ENCODE measurements at places on chromosomes 6 and 20.

- DNase-seq: no peak
Observed at GRCh38 chr6:55566036-55566710, 12.8 kb downstream of the HMGCLL1 start.

DNA sequence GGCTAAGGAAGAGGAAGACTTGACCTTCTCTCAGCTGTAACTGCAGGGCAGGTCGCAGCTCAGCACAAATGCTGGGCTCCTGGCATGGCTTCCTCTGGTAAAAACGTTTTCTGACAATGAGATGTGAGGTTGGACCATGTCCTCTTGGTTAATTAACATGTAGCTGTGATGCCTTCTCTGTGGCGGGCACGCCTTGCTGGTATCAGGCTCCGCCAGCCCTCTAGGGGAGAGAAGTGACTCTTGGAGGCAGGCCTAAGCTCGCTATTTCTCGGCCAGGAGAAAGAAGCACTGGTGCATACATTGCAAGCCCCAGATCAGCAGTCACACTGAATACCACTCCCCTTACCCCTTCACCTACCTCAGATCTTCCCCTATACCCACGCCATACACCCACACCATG, 65.0 kb downstream of the QRSL1 start:
- DNase-seq: no peak

DNA sequence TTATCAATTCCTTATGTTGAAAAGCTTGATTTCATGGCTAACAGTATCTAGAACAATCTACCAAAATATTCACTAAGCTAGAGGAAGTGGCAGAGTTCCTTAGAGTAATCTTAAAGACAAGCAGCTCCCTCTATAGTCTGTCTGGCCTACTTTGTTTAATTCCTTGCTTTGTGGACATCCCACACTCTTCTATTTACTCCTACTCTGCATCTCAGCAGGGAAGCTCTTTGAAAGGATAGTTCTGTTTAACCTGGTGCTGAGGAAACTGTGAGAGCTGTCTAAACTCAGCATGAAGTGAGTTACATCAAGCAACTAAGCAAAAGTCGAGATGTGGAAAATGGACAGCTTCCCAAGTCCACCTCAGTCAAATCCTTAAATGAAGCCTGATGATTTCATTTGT, 4.3 kb downstream of the REV3L start:
- DNase-seq: no peak

GRCh38 chr6:40036186-40036585, 101.9 kb upstream of the MOCS1 start:
- no peak for DNase-seq

DNA sequence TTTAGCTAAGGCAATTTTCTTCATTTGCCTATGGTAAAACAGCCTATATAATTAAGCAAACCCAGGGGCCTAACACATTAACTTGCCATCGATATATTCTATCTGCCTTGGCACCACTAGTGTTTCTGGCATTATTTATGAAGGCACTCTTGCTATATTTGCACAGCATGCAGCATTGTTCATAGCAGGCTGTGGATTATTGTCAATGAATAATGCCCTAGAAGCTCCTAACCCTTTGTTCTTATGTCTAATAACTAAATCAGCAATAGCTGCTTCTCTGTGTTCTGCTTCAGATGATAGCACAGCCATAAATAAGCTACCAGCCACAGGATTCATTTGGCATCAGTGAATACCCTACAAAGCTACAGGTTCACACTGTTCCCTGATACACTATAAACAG, 254.8 kb upstream of the STXBP5 start:
- DNase-seq: no peak

- DNase-seq: no peak
Observed at GRCh38 chr6:74756923-74757322, 448.9 kb downstream of the COL12A1 start.

- DNase-seq: no peak
Observed at GRCh38 chr6:28947831-28948270, 24.1 kb upstream of the TRIM27 start.

- DNase-seq: no peak
Observed at GRCh38 chr6:143295932-143296331, 154.6 kb downstream of the ADAT2 start.

DNA sequence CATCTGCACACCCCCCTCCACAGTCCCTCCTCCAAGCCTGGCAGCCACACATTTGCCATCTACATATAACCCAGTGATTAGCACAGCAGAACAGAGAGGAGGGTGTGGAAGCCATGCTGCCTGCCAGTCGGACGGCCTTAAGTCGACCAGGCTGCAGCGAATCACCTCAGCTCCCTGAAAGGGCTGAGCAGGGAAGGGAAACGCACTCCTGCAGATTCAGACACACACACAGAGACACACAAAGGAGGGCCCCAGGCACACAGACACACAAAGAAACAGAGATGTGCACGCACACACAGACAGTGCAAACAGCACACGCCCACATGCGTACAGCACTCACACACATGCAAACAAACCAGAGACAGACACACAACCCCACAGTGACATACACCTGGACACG, 11.2 kb upstream of the SIRPA start:
- DNase-seq: no peak

GRCh38 chr20:47358672-47359529, 2.4 kb upstream of the ZMYND8 start:
- DNase-seq: no peak

DNA sequence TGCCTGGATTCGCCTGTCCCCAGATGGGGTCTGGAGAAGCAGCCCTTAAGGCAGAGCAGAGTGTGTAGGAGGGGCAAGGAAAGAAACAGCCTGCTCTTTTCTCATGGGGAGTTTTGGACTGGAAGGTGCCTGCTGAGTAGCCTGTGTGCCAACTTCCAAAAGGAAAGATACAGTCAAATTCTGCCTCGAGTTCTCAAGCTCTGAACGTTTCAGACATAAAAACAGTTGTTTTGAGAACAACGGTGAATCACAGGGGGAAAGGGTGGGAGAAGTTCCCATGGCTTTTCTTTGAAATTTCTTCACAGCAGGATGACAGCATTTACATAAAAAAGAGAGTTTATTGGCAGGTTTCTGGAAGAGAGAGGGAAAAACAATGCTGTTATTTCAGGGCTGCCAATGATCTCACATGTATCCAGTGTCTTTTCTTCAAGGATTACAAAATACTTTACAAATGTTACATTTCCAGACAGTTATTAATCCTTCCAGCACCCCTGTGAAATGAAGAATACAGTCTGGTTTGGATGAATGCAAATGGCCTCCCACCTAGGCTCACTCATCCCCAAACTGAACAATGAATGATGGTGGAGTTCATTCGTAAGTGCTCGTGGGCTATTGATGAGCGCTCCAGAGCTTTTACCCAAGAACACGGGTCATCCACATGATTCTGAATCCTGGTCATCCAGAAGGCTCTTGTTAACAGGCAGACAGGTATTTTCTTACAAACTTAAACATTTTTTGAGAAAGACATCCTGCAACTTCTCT, 33.8 kb upstream of the ECI2 start:
- no peak for DNase-seq

- no peak for DNase-seq
Observed at GRCh38 chr20:40746251-40746650, 57.2 kb upstream of the MAFB start.

- DNase-seq: no peak
Observed at GRCh38 chr6:89589297-89590025, 49.1 kb downstream of the LYRM2 start.

DNA sequence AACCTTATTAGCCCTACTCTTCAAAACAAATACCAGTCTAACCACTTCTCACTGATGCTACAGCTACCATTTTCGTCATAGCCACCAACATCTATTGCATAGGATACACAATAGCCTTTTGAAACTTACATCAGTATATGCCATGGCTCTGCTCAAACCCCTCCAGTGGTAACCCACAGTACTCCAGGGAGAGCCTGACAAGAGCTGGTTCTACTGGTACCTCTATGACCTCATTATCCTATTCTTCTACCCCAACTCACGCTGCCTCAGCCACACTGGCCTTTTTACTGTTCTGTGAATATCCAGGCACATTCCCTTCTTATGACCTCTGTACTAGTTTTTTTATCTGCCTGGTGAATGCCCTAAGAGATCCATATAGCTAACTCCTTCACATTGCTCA, 157.6 kb downstream of the ARHGAP18 start:
- no peak for DNase-seq

GRCh38 chr6:170345662-170346061, 39.1 kb downstream of the FAM120B start:
- DNase-seq: no peak

DNA sequence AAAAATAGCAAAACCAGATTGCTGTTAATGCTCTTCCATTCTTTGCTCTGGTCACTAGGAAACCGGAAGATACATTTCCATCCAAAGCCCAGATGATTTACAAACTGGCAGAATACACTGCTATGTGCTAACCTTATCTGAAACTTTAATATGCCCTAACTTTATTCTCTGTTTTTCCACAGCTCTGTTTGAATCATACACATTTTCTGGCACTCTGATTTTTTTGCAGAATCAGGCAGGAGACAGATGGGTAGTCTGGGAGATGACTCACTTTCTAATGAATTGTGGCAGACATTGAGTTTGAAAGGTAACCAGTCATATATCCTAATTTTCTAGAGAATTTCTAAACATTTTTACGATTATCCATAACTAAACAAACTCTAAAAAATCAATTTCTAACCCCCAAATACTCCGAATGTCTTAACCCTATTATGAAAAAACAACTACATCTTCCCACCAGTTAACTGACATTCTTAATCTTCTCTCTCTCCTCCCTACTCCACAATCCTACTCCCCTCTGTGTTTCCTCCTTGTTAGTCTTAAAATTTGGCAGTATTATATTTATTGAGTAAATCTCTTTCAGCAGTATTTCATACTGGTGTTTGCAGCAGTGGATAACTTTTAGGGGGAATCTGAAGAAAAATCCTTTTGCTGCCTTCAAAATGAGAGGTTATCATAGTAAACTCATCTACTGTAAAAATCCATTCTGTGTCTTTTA, 63.5 kb downstream of the MAN1A1 start:
- DNase-seq: no peak

- DNase-seq: no peak
Observed at GRCh38 chr6:62229231-62229630, 56.8 kb downstream of the KHDRBS2 start.

DNA sequence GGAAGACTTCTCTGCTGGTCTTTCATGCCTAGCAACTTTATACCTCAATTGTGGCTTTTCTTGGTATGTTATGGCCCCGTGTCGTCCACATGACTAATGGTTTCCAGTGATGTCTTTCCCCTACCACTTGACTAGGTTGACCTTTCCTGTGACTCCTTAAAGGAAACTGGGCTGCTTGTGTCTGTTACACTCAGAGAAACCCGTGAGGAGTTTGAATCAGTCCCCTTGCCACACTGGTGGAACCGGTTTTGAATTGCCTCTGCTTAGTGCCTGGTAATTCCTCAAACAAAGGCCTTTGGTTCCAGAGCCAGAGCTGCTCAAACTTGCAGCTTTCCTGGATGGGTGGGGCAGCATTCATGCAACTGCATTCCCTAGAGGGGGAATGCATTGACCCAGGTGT, 21.9 kb downstream of the ECT2L start:
- no peak for DNase-seq

DNA sequence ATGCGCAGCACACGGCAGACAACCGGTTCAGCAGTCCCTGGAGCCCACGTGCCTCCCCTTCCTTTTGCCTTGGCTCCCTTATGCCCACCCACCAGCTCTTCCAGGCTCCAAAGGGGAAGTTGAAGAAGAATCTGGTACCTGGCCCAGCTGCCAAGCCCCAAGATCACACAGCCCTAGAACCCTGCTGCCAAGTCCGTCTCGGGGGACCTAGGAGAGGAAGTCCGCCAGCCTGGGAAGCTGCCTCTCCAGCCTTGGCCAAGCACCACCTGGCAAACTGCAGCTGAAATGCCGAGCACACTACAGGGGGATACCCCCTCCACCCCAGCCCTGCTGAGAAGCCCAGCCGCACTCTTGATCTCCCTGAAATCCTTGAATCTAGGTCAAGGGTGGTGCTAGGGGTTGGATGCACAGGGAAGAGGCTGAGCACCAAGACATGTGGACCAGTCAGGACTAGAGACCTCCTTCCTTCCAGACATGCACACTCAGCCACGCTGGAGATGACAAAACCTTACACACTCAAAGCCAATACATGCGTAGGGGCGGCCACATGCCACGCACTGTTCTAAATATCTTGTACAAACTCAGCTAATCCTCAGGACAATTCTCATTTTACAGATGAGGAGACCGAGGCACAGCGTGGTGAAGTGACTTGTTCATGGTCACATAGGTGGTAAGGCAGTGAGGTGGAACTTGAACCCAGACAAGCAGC, 124.1 kb downstream of the PREX1 start:
- no peak for DNase-seq

DNA sequence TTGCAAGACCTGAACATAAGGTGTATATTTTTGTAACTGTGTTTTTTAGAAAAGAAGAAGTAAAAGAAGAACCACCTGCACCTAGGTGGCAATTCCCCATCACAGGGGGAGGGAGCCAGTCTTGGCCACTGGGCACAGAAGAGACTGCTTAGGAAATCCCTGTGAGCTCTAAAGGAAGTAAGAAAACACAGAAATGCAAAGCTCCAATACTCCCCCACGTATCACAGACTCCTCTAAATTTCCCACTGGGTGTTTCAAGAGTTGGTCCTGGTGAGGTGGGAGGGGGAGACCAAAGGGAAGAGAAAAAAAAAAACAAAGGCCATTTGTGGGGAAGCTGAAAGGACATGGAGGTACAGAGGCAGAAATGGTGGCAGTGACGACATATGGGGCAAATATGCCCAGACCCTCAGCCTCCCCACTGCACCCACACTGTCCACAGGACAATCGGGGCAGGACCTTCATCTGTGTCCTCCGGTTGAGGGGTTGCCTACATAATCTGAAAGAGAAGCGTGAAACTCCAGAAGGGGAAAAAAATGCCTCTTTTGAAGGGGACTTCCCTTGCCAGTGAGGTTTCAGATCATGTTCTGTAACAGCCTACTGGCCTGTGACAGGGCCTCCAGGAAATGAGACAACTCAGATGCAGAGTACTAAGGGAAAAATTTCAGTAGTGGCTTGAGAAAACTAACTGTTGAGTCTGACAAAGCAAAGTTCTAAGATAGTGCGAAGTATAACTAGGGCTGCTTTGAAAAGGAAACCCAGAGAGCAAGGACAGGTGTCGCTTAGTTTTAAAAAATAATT, 226.2 kb upstream of the MARCKS start:
- DNase-seq: no peak

DNA sequence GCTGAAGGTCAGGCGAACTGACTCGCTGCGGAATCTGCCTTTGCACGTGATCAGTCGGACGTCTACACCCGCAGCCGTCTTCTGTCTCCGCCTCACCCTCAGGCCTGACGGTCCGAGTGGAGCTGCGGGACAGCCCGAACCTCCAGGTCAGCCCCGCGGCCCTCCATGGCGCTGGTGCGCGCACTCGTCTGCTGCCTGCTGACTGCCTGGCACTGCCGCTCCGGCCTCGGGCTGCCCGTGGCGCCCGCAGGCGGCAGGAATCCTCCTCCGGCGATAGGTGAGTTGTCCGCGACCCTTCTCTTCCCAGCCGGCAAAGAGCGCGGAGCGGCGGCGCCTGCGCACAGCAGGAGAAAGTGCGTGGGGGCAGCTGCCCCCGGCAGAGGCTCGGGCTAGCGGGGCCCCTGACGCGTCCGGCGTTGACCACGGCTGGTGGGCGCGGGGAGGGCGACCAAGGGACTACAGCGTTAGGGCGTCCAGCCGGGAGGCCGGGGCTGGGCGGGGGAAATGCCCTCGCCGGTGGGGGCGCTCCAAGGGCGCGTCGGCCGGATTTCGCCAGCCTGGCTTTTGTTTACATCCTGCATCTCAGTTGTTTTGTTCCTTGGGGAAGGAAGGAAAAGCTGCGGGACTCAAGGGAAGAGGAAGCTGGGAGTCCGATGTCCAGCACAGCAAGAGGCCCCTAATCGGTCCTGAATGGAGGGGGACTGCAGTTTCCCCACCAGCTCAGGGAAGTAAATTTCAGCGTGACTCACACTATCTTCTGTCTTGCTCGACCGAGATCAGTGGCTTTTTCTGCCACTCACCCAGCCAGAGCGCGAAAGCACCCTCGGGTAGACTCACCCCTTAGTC, at the start of gene SMPDL3A:
Gene SMPDL3A, plus strand, starts transcription at position 77 of the 846 bp plus-strand sequence. Its CDS starts 89 bp downstream, at position 166.
- no peak for DNase-seq

Measured in stimulated activated CD8-positive, alpha-beta memory T cell treated with anti-CD3 and anti-CD28 coated beads, Interleukin-2, amount 100 ng/mL, for 1 hour (primary cell).